ENCODE measurements at places on chromosomes 6 and 20.

- DNase-seq = no peak
Measured at GRCh38 chr6:41777551-41778285, 2.0 kb downstream of the FRS3 start.

- peak; percentile 22 for DNase-seq
Measured at GRCh38 chr6:85865420-85866369, 223.0 kb upstream of the SYNCRIP start.

DNA sequence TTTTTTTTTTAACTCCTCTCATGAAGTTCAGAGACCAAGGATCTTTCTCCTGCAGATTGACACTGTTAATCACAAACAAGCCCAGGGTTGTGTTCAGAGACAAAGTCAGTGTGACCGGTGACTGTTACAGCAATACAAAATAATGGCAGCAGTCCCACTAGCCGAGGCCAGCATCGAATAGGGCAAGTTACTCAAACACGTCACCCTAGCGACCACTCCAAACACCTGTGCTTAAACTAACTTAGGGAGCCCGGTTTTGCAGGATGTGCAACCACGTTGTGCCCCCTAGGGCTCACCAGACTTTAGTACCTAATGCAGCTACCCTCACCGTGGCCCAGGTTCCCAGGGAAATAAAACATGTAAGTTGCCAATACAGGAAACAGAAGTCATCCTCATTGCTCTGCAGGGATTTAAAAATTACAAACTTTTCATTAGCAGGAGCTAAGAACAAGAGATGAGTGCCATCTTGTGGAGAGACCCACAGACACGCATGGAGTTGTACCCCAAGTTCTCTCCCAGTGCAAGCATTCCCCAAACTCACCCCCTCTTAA is 38.1 kb downstream of the FAM50B start:
- DNase-seq = no peak

DNA sequence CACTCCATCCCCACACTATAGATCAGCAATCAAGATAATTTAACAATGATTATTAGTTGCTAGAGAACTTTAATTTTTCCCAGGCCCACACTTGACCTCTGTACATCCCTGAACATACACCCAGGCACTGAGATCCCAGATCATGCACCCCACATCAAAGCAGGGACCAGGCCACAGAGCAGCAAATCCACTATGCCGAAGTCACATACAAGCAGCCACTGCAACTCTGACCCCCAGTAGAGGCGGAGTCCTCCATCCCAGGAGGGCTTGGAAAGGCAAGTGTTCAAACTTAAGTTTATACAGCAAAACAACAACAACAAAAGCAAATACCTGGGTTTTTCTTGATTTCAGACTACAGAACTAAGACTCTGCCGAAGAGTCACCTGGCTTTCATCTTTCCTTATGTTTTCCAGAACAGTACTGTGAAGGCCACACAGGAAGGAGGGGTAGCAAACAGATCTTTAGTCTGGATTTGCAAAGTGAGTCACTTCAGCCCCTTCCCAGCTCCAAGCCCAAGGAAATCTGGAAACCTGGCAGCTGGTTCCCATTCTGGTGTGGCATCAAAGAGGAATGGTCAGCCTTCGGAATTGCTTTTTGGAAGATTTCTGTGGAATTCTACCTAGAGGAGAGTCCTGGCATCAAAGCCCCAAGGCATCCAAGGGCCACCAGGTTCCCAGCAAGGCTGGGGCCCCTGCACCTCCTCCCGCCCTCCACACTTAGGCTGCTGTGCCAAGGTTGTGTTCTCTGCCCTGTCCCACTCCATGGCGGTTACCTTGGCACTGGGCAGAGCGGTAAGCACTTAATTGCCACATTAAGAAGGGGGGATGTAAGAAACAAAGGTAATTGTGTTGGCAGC is 7.3 kb downstream of the JAG1 start:
- DNase-seq = no peak

- no peak for DNase-seq
Measured at GRCh38 chr6:52725535-52726192, 37.6 kb downstream of the GSTA2 start.

DNA sequence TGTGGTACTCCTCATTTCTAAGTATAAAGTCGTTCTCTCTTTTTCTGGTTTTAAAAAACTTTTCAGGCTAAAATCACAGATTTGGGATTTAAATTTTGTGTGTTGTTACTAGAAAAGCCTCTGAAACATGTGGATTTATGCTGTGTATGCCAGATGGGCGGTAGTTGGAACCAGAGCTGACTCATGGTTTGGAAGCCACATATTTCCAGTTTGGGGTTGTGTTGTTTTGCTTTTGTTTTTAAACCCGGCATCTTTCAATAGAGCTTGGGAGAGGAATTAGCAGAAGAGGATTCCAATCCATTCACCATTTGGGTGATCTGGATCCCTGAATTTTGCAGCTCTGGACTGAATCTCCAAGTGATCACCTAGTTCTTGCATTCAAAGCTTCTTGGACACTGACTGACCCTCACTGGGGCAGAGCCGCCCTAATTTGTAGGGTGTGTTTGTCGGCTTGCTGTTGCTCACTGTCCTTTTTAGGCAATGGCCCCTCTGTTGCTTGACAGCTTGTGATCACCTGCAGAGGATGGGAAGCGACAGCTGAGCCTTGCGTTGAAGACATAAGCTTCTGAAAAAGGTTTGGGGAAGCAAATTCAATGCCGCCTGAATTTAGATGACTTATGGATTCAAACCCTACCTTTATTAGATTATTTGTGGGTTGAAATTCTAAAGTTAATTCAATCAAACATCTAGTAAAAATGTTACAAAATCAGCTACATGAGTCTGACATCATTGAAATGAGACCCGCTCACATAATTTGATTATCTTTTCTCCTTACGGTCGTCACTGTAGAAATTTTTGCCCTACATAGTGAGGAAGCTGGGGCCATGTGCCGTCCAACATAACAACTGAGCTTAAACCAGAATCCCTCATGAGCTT is 79.9 kb upstream of the CD83 start:
- DNase-seq = no peak

GRCh38 chr6:121465101-121465500 is 29.7 kb downstream of the GJA1 start:
- no peak for DNase-seq

GRCh38 chr6:106959985-106960384 is 14.5 kb downstream of the CD24 start:
- DNase-seq = no peak

GRCh38 chr20:25984933-25985332 is 288.3 kb upstream of the ZNF337 start:
- peak; percentile 14 for DNase-seq

DNA sequence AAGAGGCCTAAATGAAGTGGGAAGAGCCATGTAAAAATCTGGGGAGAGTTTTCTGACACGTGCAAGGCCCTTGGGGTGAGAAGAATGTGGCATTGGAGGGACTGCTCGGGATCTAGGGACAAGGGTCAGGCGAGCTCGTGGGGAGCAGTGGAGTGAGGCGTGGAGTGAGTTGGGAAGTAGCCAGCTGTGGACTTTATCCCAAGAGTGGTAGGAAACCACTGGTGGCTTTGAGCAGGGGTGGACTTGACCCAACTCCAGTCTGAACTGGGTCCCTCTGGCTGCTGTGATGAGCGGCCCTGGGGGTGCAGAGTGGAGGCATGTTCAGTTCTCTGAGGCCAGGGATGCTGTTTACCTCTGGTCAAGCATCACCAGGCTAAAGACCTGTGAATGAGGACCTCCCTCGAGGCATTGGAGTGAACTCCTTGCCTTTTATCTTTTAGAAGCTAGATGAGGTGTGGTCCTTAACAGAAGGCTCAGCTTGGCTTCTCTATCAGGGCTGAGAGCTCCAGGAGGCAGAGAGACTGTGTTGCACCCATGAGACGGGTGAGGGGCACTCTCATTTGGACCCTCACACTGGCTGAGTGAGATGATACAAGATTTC is 20.6 kb downstream of the SLC22A1 start:
- no peak for DNase-seq

DNA sequence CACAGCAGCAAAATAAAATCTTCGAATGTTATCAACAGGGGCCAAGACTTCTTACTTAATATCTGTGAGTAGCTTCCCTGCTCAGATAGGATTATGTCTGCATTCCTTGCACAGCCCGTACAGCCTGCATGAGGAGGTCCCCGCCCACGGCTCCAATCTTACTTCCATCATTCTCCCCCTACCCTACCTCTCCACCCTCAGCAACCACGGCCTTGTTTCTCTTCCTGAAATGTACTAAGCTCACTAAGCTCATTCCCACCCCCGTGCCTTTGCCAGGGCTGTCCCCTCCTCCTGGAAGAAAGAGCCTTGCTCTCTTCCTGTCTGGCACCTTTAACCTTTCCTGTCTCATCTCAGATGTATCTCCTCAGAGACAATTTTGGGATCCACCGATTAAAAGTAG is 120.4 kb downstream of the BCAS1 start:
- DNase-seq = no peak

DNA sequence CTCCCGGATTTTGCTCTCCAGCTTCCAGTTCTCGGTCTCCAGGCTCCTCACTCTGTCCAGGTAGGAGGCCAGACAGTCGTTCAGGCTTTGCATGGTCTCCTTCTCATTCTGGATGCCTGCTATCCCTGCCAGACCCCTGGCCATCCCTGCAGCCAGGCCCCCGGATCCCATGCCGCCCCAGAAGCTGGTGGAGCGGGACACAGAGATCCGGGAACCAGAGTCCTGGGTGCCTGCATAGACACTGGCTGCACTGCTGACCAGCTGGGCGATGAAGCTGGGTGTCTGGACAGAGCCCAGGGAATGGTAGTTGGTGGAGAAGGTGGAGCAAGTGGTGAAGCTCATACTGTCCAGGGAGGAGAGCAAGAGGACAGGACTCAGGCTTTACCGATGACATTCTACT is 2.9 kb upstream of the CALHM6 start:
- no peak for DNase-seq

GRCh38 chr6:124069230-124069950 is 265.7 kb downstream of the NKAIN2 start:
- DNase-seq = no peak

DNA sequence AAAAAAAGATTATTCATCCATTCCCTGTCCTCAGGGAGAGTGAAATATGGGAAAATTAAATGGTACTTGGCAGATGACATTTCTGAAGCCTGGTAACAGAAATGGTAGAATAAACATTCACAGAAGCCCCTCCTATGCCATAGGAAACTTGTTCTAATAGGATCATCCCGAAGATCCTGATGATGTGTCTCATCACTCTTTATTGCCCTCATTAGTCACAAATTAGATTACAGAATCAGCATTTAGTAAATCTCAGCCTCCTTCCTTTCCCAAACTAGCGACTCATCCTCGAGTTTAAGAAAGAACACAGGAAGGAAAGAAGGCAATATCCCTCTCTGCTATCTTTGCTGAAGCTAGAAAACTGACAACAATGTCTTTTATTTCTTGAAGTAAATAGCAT is 154.4 kb downstream of the TMEM200A start:
- DNase-seq = no peak

GRCh38 chr20:11080010-11080409 is 406.2 kb upstream of the JAG1 start:
- no peak for DNase-seq

- no peak for DNase-seq
Measured at GRCh38 chr6:140968062-140968461, 1164.7 kb upstream of the GJE1 start.

DNA sequence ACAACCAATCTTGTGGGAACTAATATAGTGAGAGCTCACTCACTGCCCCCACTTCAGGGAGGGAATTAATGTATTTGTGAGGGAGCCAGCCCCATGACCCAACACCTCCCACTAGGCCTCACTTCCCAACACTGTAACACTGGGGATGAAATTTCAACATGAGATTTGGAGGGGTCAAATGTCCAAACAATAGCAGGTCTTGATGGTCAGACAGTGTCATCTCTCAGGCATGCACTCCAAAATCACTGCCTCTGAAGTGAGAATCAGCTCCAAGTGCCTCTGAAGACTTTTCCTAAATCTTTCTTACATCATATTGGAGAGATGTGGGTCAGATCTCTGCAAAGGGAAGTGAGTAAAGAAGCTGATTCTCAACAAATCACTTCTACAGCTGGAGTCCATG is 13.8 kb upstream of the SAYSD1 start:
- no peak for DNase-seq

DNA sequence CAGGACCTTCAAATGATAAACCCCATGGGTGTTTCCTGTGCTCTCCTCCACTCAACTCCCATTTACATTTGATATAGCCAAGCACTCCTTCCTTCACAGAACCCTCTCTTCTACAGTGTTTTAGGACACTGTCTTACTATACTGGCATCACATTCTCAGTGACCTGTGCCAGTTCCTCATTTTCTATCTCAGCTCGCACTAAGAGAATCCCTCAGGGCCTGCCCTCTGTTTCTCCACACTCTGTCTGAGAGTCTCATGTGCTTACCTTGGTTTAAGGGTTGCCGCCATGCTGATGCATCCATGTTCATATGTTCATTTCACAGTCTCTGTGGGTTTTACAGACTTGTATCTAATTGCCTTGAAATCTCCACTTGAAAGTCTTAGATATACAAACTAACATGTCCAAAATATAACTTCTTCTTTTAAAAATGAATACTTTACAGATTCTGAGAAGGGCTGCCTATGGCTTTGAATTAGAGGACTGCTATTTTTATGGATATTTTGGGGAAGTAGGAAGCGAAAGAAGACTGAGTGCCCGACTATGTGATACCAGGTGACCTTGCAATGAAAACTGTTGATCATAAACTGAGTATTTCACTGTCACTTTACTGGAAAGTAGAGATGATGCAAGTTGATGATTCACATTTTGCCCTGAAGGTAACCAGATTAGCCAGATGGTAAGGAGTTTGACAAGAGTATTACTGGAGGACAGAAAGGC is 153.1 kb upstream of the SIM1 start:
- no peak for DNase-seq

- peak; percentile 59 for DNase-seq
Measured at GRCh38 chr6:25889877-25890853, 16.1 kb upstream of the SLC17A3 start.

DNA sequence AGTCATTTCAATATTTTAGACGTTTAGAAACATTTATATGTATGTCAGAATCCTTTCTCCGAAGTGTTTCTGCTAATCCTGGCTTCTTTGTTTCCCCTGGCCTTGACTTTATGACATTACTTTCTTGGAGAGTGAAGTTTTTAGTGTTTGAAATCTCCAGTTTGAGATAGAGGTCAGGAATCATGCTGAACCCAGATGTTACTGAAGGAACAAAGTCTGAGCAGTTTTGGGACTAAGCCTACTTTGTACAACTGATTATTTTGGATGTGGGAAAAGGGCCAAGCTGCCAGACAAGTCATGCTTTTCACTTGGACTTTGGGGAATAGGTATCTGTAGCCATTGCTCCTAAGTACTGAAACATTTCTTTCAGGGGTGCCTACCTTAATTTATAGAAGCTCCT is 2.3 kb downstream of the RNF144B start:
- no peak for DNase-seq

DNA sequence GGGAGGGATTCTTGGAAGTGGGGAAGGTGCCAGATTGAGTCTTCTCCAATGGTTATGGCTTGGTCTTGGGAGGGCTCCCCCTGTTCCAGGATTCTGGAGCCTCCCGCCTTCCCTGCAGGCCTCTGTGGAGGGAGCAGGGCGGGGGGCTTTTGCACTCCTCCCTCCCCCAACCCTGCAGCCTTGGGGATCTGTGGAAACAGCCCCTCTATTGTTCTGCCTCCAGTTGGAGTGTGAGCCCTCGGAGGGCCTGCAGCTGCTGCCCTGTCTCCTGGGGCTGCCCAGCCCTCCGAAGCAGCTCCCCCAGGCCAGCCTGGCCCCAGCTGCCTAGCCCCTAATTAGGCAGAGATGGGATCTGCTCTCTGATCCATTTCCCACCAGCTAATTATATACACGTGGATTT is 14.7 kb downstream of the FAM110A start:
- no peak for DNase-seq

GRCh38 chr20:8012724-8013123 is 6.8 kb downstream of the TMX4 start:
- DNase-seq = no peak

Measured in foreskin melanocyte (primary cell).